ENCODE measurements at places on chromosomes 2 and 18. TPM values are rescaled to one million over a fixed set of nuclear protein-coding genes. Genes with fewer than 3 reads are reported as not detected.
A peak's percentile ranks its signal among the peaks of the same experiment; 100 is the strongest.

Gene OBSL1
- 123 TPM for total RNA-seq

Gene AFF3
- 36.4 TPM for total RNA-seq

DNA sequence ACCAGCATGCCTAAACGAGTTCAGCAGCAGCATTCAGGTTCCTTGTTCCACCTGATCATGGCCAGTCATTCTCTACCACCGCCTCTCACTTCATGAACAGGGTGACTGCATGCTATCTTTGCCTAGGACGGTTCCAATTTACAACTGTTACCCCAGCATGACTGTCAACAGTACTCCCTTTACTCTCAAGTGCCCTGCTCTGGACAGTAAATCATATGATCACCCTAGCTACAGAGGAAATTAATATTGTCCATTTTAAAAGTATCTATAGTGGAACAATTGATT lies 25.7 kb downstream of the MGAT4A start:
- no peak for DNase-seq
- H3K4me1 ChIP-seq = peaks cover 61% of the 10 kb centered on the region
- H3K36me3 ChIP-seq = no peaks in the 10 kb centered on the region
- no peaks in the 10 kb centered on the region for H3K27me3 ChIP-seq
- no peak overlapping the region for H3K4me3 ChIP-seq
- H3K27ac ChIP-seq = no peak overlapping the region

GRCh38 chr2:126770466-126770865 lies 114.5 kb downstream of the GYPC start:
- no peaks in the 10 kb centered on the region for H3K27me3 ChIP-seq
- H3K4me1 ChIP-seq = no peaks in the 10 kb centered on the region
- H3K36me3 ChIP-seq = no peaks in the 10 kb centered on the region
- H3K27ac ChIP-seq = no peak overlapping the region
- DNase-seq = no peak

DNA sequence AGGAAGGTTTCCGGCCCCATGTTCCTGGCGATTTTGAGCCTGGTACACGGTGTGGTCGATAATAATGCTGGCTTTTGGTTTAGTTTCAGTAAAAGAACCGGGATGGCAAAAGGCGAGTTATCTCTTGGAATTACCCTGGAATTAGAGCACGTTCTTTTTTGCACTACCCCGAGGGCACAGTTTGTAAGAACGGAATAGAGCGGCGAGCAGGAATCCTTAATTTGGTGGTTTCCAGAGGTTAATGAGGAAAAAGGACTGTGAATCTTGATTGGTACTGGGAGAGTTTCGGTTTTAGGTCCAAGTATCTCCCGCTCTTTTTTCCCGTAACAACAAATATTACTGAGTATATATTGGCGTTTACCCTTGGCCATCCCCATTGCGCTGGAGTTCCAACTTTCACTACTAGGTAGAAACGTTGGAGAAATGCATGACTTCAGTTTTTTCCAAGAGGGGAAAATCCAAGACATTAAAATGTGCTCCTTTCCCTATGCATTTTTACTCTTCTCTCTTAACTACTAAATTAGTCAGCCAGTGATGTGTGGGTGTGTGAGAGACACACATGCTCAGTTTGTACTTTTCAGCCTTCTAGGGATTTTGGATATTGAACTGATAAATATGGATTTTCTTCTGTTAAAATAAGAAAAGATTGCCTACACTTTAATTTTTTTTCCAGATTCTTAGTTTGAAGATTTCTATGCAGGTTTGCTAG lies 160.8 kb downstream of the AGPS start:
- H3K36me3 ChIP-seq = no peaks in the 10 kb centered on the region
- H3K4me1 ChIP-seq = peaks cover 14% of the 10 kb centered on the region
- no peaks in the 10 kb centered on the region for H3K27me3 ChIP-seq

Gene COL4A3
- total RNA-seq = 10.8 TPM

DNA sequence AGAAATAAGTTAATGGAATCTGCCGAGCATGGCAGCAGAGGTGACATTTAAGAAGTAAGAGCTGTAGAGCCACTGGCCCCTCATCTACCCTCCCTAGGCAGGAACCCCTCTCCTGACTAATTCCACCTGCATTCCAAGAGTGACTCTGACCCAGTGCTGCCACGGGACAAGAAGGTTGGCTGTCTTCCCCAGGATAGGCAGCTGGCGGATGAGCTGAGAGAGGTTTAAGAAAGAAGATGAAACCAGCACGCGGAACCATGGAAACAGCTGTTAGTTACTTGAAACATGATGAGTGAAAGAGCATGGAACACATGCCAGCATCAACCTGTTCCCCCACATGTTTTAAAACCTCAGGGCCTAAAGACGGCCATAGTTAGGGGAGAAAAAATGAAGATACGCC lies 74.1 kb downstream of the RND3 start:
- H3K4me1 ChIP-seq = no peaks in the 10 kb centered on the region
- H3K27ac ChIP-seq = no peak overlapping the region
- no peaks in the 10 kb centered on the region for H3K36me3 ChIP-seq
- H3K4me3 ChIP-seq = no peak overlapping the region
- DNase-seq = no peak
- H3K27me3 ChIP-seq = no peaks in the 10 kb centered on the region

DNA sequence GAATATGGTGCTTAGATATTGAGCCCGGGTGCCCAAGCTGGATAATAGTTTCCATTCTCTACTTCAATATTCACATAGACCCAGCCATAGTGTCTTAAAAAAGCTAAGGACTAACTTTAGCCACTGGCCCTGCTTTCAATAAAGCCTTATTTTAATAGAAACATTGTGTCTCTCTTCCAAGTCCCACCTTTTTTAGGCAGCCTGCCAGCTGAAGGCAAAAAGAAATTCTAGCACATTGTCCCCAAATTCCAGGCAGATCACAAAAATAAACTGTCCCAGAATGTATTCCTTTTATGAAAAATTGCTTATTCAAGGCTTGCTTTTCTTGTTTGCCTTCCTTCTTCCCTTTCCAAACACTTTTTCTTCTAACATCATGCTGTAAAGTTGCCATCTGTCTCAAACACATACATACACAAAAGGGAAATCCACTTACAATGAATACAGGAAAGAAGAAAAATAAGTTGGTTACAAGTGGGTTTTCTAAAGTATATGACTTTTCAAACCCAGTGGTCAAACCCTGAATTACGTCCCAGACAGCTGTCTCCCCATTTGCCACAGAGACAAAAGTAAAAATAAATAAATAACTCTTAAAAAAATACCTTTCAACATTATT lies 778.5 kb downstream of the BCL11A start:
- no peak overlapping the region for H3K27ac ChIP-seq
- H3K4me1 ChIP-seq = no peaks in the 10 kb centered on the region
- no peaks in the 10 kb centered on the region for H3K36me3 ChIP-seq
- no peak for DNase-seq

- H3K27me3 ChIP-seq = no peaks in the 10 kb centered on the region
- no peak for DNase-seq
These were observed 27.0 kb downstream of the LDLRAD4 start for GRCh38 chr18:13245481-13246000.

Gene IWS1
- total RNA-seq = 38.1 TPM

GRCh38 chr2:20446917-20447436 lies at the start of gene RHOB:
RHOB (plus strand) TSS chr2:20447074; CDS start chr2:20447466, 392 bp downstream.
- DNase-seq = peak; percentile 100
- peak within 1 kb of the TSS; percentile 82 for H3K4me3 ChIP-seq
- peak within 1 kb of the TSS; percentile 100 for H3K27ac ChIP-seq
- H3K36me3 ChIP-seq = peaks cover 18% of the 10 kb centered on the region
- no peaks in the 10 kb centered on the region for H3K27me3 ChIP-seq

DNA sequence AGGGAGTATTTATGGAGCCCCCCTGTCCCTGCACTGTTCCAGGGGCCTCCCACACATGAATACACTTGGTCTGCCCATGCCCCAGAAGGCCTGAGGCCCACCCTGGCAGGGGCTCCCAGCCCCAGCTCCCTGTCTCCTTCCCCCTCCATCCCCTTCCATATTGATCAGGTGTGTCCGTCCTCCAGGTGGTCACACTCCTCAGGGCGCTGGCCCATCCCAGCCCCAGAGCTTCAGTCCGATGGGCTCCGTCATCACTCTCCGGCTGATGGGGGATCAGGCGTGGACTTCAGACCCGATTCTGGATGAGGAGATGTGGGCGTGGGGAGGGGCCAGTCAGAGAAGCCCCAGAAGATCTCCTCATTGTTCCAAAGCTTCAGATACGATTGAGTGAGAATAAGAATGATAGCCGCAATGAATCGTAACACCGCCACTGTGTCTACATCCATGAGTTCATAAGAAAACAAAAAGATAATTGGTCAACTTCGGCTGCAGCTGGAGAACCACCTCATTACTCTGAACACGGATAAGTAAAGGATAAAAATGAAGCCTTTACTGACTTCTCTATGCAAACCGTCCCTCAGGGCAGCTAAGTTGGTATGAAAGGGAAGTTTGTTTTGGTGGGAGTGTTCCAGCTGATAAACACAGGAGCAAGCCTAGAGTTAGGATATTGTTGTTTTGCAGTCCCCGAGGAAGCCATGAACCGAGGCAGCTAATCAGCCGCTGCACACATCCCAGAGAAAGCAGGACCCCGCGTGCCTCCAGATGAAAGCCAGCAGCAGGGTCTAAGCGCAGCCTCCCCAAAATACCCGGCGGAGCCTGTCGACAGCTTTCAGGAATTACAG lies 279.5 kb downstream of the NDUFA10 start:
- no peak overlapping the region for H3K4me3 ChIP-seq
- no peaks in the 10 kb centered on the region for H3K36me3 ChIP-seq
- no peak for DNase-seq
- no peak overlapping the region for H3K27ac ChIP-seq

Gene ZNF396
- 0.99 TPM for total RNA-seq

- no peaks in the 10 kb centered on the region for H3K27me3 ChIP-seq
- no peak overlapping the region for H3K27ac ChIP-seq
- DNase-seq = no peak
- H3K4me1 ChIP-seq = no peaks in the 10 kb centered on the region
These were observed 89.5 kb downstream of the RTP5 start for GRCh38 chr2:241958818-241959545.

Gene TUBA3E
- not detected for total RNA-seq

- no peaks in the 10 kb centered on the region for H3K36me3 ChIP-seq
- H3K27me3 ChIP-seq = no peaks in the 10 kb centered on the region
These were observed 197.2 kb downstream of the HDAC4 start for GRCh38 chr2:239203443-239204135.

DNA sequence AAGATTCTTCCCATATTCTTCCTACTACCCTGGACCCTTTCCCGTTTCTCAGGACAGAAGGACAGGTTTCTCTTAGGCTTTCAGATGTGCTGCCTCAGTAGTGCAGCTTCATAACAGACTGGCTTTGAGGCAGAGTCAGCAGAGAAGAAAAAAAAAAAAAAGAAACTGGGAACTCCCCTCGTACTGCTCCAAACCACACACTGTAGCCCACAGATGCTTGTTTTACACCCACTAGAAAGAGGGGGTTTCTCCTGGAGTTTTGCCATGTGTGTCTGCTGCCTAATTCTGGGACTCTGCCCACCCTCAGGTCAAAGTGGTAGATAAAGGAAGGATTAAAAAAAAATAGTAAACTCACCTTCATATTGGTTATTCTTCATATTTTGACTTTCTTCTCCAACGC lies 95.9 kb downstream of the NCOA1 start:
- no peak overlapping the region for H3K4me3 ChIP-seq
- no peaks in the 10 kb centered on the region for H3K36me3 ChIP-seq
- no peak overlapping the region for H3K27ac ChIP-seq
- no peaks in the 10 kb centered on the region for H3K27me3 ChIP-seq
- H3K4me1 ChIP-seq = no peaks in the 10 kb centered on the region

- H3K4me1 ChIP-seq = peaks cover 41% of the 10 kb centered on the region
- no peaks in the 10 kb centered on the region for H3K36me3 ChIP-seq
- no peak for DNase-seq
- no peak overlapping the region for H3K4me3 ChIP-seq
These were observed 36.8 kb downstream of the MFSD6 start for GRCh38 chr2:190444976-190445375.

Gene ALK
- total RNA-seq = 0.83 TPM

DNA sequence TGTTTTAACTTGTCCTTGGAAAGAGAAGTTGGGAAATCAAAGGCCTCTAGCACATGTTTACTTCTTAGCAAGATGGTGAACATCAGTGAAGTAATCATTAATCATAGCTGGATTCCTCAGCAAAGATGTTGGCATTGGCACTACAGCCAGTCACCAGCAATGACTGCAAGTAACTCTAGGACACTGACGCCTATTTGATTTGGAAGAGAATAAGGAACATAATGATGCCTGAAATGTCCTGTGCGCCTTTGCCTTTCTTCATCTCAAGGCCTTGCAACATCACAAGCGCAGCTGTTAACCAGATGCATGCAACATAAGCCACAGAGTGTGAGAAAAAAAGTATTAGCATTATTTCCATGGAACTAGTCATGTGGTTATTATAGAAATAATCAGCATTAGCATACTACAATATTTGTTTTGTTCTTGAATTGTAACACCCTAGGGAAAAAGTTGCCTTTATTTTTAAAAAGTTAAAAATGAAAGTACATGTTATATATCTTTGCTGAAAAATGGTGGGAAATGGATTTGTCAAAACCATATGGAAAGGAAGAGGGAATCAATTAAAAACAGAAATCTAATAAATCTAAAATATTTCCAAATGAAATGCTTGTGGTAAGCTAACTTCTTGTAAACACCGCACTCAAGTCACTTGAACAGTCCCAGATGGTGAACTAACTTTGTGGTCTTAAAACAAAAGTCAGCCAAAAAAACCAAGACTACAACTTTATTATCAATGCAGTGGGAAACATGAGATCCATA lies 55.6 kb downstream of the THADA start:
- peak; percentile 96 for DNase-seq
- no peak overlapping the region for H3K4me3 ChIP-seq
- no peaks in the 10 kb centered on the region for H3K27me3 ChIP-seq
- H3K36me3 ChIP-seq = no peaks in the 10 kb centered on the region
- peak overlapping the region; percentile 56 for H3K27ac ChIP-seq

Gene GKN1
- not detected for total RNA-seq

Gene HOXD3
- total RNA-seq = 1.7 TPM

Gene NR4A2
- total RNA-seq = 2.7 TPM

GRCh38 chr18:37251679-37252078 lies 313.9 kb downstream of the CELF4 start:
- H3K4me3 ChIP-seq = no peak overlapping the region
- peaks cover 16% of the 10 kb centered on the region for H3K4me1 ChIP-seq
- no peak overlapping the region for H3K27ac ChIP-seq
- H3K27me3 ChIP-seq = peaks cover 92% of the 10 kb centered on the region

DNA sequence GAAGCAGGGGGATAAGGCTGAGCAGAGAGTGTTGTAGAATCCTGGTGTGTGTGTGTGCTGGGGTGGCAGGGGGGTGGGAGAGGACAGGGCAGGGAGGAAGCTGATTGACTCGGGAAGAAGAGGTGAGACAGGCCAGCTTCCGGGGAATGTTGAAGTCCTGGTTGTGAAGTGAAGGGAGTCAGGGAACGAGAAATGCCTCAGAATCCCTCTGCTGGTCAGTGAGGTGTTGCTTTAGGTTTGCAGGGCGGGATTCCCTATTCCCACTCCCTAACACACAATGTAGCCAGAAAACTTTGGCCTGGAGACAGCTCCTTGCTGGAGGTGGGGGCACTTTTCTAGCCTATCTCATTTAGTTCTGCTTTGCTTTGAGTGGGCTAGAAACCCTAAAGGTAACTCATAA lies 265.1 kb downstream of the HAUS1 start:
- no peak overlapping the region for H3K4me3 ChIP-seq
- H3K27ac ChIP-seq = no peak overlapping the region
- peaks cover 4% of the 10 kb centered on the region for H3K4me1 ChIP-seq
- no peaks in the 10 kb centered on the region for H3K36me3 ChIP-seq
- no peaks in the 10 kb centered on the region for H3K27me3 ChIP-seq
- no peak for DNase-seq

Gene ADAM23
- 1.7 TPM for total RNA-seq

- H3K27me3 ChIP-seq = no peaks in the 10 kb centered on the region
- no peaks in the 10 kb centered on the region for H3K36me3 ChIP-seq
- H3K4me3 ChIP-seq = no peak overlapping the region
- H3K27ac ChIP-seq = no peak overlapping the region
- H3K4me1 ChIP-seq = no peaks in the 10 kb centered on the region
- no peak for DNase-seq
These were observed 468.7 kb downstream of the PID1 start for GRCh38 chr2:228802181-228803071.

Measured in esophagus muscularis mucosa (tissue), 4 donors.